ENCODE measurements at places on chromosomes 13 and 19. TPM values are rescaled to one million over a fixed set of nuclear protein-coding genes. Genes with fewer than 3 reads are reported as not detected.

COL5A3 gene
- 0.80 TPM for total RNA-seq

MATK gene
- not detected for total RNA-seq

COX7A1 gene
- total RNA-seq = not detected

OR10H1 gene
- total RNA-seq = not detected

CDC42EP5 gene
- 9.5 TPM for total RNA-seq

All from LHCN-M2 (cell line).